ENCODE measurements at places on chromosomes 2 and 18. TPM values are rescaled to one million over a fixed set of nuclear protein-coding genes. Genes with fewer than 3 reads are reported as not detected.

LIMS2 gene
- total RNA-seq: 0.51 TPM

FAM124B gene
- not detected for total RNA-seq

REG1B gene
- total RNA-seq: not detected

SULT1C2 gene
- total RNA-seq: 0.26 TPM

DNAJC27 gene
- 7.3 TPM for total RNA-seq

LDAH gene
- total RNA-seq: 22.8 TPM

CRYBA2 gene
- total RNA-seq: not detected

FAM110C gene
- 0.26 TPM for total RNA-seq

CIB4 gene
- total RNA-seq: not detected

FLACC1 gene
- total RNA-seq: 1.3 TPM
